ENCODE measurements at places on chromosomes 2 and 18.
A peak's percentile ranks its signal among the peaks of the same experiment; 100 is the strongest.

GRCh38 chr18:63444580-63444979 is 22.3 kb upstream of the VPS4B start:
- peak; percentile 60 for DNase-seq

DNA sequence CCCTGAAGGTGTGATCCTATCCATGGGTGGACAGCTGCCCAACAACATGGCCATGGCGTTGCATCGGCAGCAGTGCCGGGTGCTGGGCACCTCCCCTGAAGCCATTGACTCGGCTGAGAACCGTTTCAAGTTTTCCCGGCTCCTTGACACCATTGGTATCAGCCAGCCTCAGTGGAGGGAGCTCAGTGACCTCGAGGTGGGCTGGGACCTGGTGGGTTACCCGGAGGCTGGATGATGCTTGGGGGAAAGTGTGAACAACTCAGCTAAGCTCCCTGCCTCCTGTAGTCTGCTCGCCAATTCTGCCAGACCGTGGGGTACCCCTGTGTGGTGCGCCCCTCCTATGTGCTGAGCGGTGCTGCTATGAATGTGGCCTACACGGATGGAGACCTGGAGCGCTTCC is 16.2 kb downstream of the CAD start:
- DNase-seq = no peak

DNA sequence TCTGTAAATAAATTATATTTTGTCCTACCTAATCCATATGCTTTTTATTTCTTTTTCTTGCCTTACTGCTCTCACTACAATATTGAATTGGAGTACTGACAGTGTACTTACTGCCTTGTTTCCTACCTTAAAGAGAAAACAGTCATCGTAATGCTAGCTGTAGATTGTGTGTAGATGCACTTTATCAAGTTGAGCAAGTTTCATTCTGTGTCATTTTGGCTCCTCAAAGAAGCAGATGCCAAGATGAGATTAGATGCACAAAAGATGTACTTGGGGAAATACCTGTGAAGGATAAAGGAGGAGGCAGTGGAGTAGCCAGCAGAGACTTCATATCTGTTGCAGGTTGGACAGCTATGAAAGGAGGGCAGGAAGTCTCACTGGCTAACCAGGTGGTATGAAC is 145.5 kb downstream of the FTCDNL1 start:
- DNase-seq = no peak

DNA sequence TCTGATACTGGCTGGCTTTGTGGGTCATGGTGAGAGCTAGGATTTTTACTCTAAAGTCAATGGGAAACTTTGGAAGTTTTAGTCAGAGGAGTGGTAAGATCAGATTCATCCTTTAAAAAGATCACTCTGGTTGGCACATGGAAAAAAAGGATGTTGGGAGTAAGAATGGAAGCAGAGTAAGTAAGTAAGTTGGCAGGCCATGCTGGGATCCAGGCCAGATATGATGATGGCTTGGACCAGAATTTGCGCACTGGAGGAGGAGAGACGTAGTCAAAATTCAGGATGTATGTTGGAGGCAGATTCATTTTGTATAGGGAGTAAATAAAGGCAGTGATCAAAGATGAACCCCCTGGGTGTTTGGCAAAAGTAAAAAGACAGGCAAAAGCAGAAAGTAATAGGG is 283.3 kb upstream of the THSD7B start:
- no peak for DNase-seq

DNA sequence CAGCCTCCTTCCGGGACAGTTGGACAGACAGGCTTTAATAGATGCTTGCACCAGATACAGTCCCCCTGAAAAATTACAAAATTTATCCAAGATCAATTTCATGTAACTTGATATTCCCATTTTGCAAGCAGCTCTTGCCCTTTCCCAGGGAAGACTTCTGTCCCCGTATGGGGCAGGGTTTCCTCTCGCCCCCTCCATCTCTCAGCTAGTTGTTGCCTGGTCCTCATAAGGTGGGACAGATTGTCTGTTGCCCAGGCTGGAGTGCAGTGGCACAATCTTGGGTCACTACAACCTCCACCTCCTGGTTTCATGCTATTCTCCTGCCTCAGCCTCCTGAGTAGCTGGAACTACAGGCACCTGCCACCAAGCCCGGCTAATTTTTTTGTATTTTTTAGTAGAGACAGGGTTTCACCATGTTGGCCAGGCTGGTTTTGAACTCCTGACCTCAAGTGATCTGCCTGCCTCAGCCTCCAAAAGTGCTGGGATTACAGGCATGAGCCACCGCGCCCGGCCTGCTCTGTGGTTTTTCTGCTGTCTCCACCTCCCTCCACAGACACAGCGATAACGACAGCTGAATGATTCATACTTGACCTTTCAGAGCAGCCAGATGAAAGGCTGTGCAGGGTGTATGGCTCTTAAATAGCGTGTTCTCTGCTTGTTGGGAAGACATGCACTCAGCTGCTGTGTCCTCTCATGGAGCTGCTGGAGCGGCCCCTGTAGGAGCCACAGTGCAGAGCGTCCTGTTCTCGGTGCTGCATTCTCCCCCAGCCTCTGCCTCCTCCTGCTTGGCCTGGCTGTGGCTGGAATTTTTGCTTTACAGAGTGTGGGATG is 61.4 kb downstream of the TTC39C start:
- DNase-seq = peak; percentile 93

GRCh38 chr2:70671092-70671675 is 96.8 kb downstream of the ADD2 start:
- DNase-seq = no peak

GRCh38 chr2:173657996-173658717 is 303.5 kb downstream of the CDCA7 start:
- no peak for DNase-seq
